A673 (cell line): ENCODE measurements at places on chromosomes 13 and 19. TPM values are rescaled to one million over a fixed set of nuclear protein-coding genes. Genes with fewer than 3 reads are reported as not detected.

SYNGR4 gene
- total RNA-seq = 0.50 TPM in 1 of 2 replicates, not detected in the other

SLITRK1 gene
- 0.49 and 0.57 TPM in 2 replicates for total RNA-seq

PMIS2 gene
- not detected in 2 replicates for total RNA-seq

RDH8 gene
- total RNA-seq = not detected in 2 replicates

GRCh38 chr19:4816202-4816949 is 15.1 kb downstream of the TICAM1 start:
- H3K4me1 ChIP-seq = peaks cover 5% of the 10 kb centered on the region
- H3K27ac ChIP-seq = no peak overlapping the region
- no peak overlapping the region for H3K4me3 ChIP-seq

- H3K27me3 ChIP-seq = no peaks in the 10 kb centered on the region
- H3K36me3 ChIP-seq = no peaks in the 10 kb centered on the region
- H3K4me1 ChIP-seq = no peaks in the 10 kb centered on the region
- no peak overlapping the region for H3K27ac ChIP-seq
- H3K4me3 ChIP-seq = no peak overlapping the region
- DNase-seq = no peak
Observed at GRCh38 chr13:56352361-56352760, 788.4 kb upstream of the PRR20A start.

DNA sequence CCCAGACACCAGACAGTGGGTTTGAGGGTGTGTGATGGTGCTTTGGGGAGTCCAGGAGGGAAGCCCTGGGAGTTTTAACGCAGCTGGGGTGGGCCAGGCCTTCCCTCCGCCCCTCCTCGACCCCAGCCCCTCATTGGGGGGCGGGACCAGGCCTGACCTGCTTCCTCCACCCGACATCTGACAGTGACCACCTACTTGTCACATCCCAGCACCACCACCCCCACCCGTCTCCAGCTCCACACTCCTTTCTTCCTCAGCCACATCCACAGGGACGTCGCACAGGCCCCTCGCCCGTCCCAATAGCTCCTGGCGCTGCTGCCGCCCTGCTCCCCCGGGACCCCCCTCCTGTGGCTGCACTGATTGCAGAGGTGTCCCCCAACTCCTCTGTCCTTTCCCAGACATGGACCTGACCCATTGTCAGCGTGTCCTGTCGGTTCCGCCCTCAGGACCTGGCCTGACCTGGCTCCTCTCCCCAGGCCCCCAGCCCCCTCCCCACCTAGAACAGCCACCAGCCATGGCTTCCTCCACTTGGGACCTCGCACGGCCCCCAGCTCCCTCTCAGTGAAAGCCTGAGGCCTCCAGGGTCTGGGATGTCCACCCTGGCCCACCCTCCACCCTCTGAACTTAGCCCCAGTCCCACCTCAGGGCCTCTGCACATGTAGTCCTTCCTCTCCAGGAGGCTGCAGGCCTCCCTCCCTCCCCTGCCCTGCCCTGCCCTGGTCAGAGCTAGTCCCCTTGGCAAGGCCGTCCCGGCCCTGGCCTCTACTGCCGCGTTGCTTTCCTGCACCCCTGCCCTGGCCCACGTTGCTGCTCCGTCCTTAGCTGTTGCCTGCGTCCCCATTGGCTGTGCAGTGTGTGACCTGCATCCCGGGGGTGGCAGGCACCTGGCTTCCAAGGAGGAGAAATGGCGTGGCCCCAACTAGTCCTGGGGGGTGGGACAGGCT is 30.4 kb downstream of the COMP start:
- H3K36me3 ChIP-seq = no peaks in the 10 kb centered on the region
- H3K27ac ChIP-seq = no peak overlapping the region
- H3K27me3 ChIP-seq = no peaks in the 10 kb centered on the region
- peaks cover 4% of the 10 kb centered on the region for H3K4me1 ChIP-seq
- no peak for DNase-seq

GRCh38 chr19:20079476-20079875 is 1.7 kb downstream of the ZNF90 start:
- H3K4me1 ChIP-seq = no peaks in the 10 kb centered on the region
- H3K27me3 ChIP-seq = no peaks in the 10 kb centered on the region
- no peak for DNase-seq

DNA sequence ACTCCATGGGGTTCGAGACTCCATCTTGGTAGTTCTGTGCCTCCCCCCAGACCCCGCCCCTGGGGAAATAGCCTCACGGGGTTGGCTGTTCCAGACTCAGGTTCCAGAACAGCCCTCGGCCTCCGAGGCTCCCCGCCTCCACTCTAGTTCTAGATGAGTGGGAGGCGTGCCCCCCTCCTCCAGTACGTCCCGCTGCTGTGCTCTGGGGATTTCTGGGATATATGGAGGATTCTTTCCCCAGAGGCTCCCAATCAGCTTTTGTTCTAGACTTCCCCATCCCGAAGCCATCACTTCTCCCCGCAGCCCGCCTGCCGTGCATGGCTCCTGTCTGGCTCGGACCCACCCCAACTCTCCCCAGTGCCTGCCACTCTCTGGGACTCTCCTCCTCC is 1.9 kb upstream of the CACNG7 start:
- peaks cover 8% of the 10 kb centered on the region for H3K4me1 ChIP-seq
- H3K4me3 ChIP-seq = peak overlapping the region; percentile 30
- H3K27ac ChIP-seq = no peak overlapping the region
- no peaks in the 10 kb centered on the region for H3K36me3 ChIP-seq
- peaks cover 52% of the 10 kb centered on the region for H3K27me3 ChIP-seq

GRCh38 chr19:1906985-1907562 is 1.9 kb downstream of the ADAT3 start:
- no peak overlapping the region for H3K27ac ChIP-seq
- H3K4me1 ChIP-seq = peaks cover 17% of the 10 kb centered on the region
- peaks cover 6% of the 10 kb centered on the region for H3K36me3 ChIP-seq

DNA sequence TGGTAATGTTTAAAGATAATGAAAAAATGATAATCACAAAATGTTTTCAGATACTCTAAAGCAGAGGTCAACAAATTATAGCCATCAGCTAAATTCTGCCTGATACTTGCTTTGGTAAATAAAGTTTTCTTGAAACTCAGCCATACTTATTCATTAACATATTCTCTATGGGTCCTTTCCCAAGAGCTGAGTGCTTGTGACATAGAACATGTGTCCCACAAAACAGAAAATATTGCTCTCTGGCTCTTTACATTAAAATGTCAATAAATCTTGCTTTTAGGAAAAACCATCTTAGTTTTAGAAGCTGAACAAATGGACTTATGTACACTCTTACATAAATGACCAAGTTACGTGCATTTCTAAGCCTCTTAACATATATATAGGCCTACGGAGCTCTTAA is 307.1 kb downstream of the DCT start:
- DNase-seq = no peak
- H3K4me1 ChIP-seq = peaks cover 55% of the 10 kb centered on the region
- no peaks in the 10 kb centered on the region for H3K36me3 ChIP-seq
- H3K27me3 ChIP-seq = no peaks in the 10 kb centered on the region
- no peak overlapping the region for H3K27ac ChIP-seq

DNA sequence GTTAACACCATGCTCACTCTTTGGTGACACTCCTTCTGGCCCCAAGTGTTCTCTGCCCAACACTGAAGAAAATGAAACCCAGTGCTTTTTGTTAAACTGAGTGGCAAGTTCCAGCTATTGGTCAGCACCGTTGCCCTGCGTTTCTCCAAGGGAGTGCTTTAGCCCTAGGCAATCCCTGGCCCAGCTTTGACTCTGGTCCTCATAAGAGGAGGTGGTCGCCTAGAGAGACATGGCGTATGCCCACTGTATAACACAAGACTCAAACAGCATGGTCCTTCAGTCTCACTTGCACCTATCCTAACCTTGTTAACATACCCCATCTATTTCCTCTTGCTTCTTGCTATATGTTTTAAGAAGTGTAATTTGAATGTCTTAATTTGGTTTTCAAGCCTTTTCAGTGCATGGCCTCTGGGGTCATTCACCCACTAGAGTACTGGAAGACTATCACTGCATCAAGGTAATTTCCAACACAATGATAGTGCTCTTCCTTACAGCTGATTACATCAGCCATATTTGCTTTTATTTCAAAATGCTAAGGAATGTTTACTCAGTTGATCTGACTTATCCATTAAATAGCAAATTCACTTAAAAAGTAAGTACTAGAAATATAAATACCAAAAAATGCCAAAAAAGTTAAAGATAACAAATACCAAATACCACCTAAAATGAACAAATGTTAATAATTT is 190.5 kb upstream of the SOX21 start:
- no peaks in the 10 kb centered on the region for H3K36me3 ChIP-seq
- no peaks in the 10 kb centered on the region for H3K4me1 ChIP-seq
- H3K4me3 ChIP-seq = no peak overlapping the region
- no peak overlapping the region for H3K27ac ChIP-seq
- DNase-seq = no peak

DNA sequence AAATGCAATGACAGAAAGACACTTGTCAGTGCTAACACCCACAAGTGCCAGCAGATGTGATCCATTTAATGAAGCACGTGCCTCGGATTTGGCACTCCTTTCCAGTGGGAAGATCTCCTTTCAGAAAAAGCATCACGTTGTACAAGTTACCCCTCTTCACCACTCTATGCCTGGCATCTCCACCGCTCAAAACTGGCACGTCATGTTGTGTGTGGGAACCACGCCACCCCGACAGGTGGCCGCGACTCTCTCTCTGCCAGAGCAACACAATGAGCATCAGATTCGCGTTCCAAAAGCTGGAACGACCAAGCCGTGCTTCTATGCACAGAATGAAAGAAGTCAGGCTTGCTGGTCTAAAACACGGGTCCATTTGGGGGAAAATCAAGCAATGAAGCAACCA is 24.3 kb downstream of the TMTC4 start:
- no peaks in the 10 kb centered on the region for H3K4me1 ChIP-seq
- H3K27me3 ChIP-seq = no peaks in the 10 kb centered on the region
- no peak for DNase-seq

DNA sequence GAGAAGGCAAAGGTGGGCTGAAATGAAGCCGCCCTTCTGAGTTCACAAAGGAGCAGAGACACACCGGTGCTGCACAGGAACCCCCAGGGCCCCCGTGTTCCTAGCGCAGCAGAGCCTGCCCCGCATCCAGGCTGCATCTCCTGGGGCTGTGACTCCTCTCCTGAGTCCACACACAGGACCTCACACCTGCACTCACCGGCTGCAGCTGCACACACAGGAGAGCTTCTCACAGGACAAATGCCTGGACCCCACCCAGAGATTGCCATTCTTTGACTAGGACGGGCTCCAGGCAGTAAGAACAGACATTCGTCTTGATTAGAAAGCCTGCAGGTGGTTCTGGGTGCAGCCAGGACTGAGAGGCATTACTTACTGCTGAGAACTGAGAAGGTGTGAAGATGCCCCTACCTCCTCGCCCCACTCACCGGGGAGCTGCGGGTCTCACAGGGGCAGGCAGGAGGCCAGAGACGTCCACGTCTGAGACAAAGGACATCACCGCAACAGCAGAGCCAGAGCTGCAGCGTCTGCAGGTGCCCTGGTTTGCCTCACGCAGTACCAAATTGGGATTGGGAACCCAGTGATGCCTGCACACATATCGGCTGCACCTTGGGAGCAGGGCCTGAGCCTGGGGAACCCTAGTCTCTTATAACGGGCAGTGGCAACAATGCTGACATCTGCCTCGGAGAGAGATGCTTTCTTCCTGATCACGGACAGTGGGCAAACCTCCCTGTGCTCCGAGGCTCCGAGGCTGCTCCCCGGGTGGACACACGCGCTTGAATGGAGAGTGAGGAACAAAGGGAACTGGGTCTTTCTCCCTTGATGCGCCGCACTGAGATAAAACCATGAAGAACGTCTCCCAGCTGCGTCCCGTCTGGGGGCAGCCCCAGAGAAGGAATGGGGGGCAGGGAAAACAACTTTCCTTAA is 50.4 kb downstream of the RASA3 start:
- no peak overlapping the region for H3K27ac ChIP-seq
- H3K36me3 ChIP-seq = no peaks in the 10 kb centered on the region
- H3K27me3 ChIP-seq = no peaks in the 10 kb centered on the region
- H3K4me3 ChIP-seq = no peak overlapping the region

- H3K36me3 ChIP-seq = no peaks in the 10 kb centered on the region
- H3K4me3 ChIP-seq = no peak overlapping the region
- no peak overlapping the region for H3K27ac ChIP-seq
- H3K4me1 ChIP-seq = peaks cover 20% of the 10 kb centered on the region
- no peaks in the 10 kb centered on the region for H3K27me3 ChIP-seq
Observed at GRCh38 chr13:43376596-43376995, 353.2 kb downstream of the DNAJC15 start.

DNA sequence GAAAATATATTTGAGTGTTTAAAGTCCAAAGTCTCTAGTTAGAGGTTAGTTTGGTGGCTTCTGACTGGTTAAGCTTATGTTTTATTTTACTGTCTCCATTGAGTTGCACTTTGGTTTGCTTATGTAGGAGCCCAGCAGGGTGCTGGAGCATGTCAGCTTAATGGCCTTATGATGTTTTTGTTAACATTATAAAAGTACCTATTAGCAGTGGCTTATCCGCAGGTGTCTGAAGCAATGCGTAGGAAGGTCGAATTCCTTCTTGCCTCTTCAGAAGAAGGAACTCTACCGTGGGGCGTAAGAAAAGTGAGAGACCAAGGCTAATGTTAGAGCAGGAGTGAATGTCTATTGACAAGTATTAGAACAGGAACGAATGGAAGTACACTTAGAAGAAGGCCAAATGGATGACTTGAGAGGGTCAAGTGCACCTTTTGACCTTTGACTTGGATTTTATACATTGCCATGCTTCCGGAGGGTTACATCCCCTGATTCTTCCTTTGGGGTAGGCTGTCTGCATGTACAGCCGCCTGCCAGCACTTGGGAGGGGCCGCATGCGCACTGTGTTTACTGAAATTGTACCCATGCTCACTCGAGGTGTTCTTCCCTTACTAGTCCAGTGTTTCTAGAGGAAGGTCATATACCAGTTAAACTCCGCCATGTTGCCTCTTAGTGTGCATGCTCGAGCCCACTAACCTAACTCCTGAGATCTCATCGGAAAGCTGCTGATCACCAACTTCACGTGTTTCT is 793.9 kb upstream of the PCDH9 start:
- H3K27me3 ChIP-seq = no peaks in the 10 kb centered on the region
- no peak overlapping the region for H3K4me3 ChIP-seq
- DNase-seq = no peak
- H3K27ac ChIP-seq = no peak overlapping the region

- no peak within 1 kb of the TSS for H3K27ac ChIP-seq
- H3K4me3 ChIP-seq = peak within 1 kb of the TSS; percentile 39
- peaks cover 9% of the 10 kb centered on the region for H3K4me1 ChIP-seq
- no peak for DNase-seq
Observed at GRCh38 chr19:1512671-1513498, at the start of gene ADAMTSL5. TSS of gene ADAMTSL5 (minus strand) at chr19:1513019. CDS start at chr19:1510943, 2,076 bp downstream.

DNA sequence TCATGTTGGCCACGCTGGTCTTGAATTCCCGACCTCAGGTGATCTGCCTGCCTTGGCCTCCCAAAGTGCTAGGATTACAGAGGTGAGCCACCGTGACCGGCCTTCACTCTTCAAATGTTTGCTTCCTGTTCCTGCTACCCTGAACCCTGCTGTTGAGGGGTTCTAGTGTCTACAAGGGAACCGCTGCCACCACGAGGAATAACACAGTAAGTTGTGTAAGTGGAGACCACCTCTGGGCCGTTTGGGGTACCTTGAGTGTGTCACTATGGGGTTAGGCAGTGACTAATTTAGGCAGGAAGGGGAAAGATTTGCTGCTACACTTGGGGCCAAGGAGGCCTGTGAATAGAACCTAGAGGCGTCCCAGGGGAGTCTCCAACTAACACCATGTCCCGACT is 2.2 kb upstream of the MYADM start:
- H3K27ac ChIP-seq = peak overlapping the region; percentile 86
- H3K27me3 ChIP-seq = no peaks in the 10 kb centered on the region
- no peaks in the 10 kb centered on the region for H3K36me3 ChIP-seq
- peaks cover 16% of the 10 kb centered on the region for H3K4me1 ChIP-seq
- peak overlapping the region; percentile 70 for H3K4me3 ChIP-seq

- H3K36me3 ChIP-seq = no peaks in the 10 kb centered on the region
- no peaks in the 10 kb centered on the region for H3K27me3 ChIP-seq
- no peak for DNase-seq
- H3K4me3 ChIP-seq = no peak overlapping the region
Observed at GRCh38 chr13:32878163-32878562, 138.1 kb upstream of the KL start.
